ENCODE measurements at places on chromosomes 2 and 18.

- DNase-seq, result no peak
Observed at GRCh38 chr2:68865108-68865507, 6.1 kb downstream of the BMP10 start.

- no peak for DNase-seq
Observed at GRCh38 chr18:35876243-35876642, 96.2 kb upstream of the RMP24 start.

GRCh38 chr18:14085770-14086457 is 46.3 kb downstream of the ZNF519 start:
- DNase-seq, result no peak

- peak; percentile 16 for DNase-seq
Observed at GRCh38 chr18:58335223-58335622, 291.2 kb downstream of the NEDD4L start.

DNA sequence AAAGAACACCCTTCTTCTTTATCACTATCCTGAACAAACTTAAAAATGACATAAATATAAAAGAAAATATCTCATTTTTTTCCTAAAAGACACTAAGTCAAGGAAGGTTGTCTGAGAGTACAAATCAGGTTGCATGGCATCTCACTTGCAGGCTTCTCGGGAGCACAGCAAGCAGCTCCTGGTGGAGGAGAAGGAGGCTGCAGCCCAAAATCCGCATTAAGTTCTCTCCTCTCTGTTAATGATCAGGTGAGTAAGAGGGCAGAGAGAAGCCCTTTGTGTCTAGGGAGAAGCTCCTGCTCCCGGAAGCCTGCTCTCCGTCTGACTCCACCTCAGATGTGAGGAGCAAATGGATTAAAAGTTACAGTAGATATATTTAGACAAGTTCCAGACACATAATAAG is 35.0 kb upstream of the DOK6 start:
- no peak for DNase-seq

DNA sequence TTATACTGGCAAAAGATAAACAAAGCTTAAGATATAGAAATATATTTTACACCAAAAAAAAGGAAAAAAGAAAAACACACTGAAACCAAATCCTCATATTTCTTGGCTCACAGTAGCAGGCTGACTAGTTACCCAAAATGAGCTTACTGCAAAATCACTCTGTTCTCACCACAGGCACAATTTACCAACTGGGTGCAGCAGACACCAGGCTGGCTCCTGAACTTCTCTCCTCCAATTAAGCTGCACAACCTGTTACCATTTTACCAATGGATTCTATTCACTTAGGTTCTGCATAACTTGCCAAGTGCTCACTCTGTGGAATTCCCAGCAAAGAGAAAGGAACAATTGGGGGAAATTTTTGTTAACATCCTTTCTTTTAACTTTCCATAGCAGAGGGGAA is 679.3 kb downstream of the ZEB2 start:
- DNase-seq, result no peak

DNA sequence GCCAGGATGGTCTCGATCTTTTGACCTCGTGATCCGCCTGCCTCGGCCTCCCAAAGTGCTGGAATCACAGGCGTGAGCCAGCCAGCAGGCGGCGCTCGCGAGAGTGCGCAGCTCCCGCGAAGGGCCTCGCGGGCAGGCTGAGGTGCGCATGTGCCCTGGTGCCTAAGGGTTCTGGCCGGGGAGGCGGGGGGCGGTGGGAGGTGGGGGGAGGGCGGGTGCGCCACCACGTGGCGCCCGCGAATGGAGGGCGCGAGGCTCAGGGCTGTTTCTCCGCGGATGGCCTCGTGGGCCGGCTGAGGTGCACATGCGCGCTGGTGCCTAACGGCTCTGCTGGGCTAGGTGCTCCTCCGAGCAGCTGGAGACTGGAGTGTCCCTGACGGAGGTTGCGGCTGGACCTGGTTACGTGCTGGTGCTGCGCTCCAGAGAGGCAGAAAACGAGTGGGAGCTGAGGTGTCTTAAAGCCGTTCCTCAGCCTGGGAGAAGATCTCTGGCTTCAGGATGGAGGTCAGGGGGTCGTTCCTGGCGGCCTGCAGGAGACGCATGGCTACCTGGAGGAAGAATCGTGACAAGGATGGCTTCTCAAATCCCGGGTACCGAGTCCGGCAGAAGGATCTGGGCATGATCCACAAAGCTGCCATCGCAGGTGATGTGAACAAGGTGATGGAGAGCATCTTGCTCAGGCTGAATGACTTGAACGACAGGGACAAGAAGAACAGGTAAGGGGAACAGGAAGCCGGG is at the start of gene ANKRD62:
ANKRD62 (plus strand) TSS at position 324 of the 738 bp plus-strand sequence; CDS start at position 499, 175 bp downstream.
- no peak for DNase-seq

DNA sequence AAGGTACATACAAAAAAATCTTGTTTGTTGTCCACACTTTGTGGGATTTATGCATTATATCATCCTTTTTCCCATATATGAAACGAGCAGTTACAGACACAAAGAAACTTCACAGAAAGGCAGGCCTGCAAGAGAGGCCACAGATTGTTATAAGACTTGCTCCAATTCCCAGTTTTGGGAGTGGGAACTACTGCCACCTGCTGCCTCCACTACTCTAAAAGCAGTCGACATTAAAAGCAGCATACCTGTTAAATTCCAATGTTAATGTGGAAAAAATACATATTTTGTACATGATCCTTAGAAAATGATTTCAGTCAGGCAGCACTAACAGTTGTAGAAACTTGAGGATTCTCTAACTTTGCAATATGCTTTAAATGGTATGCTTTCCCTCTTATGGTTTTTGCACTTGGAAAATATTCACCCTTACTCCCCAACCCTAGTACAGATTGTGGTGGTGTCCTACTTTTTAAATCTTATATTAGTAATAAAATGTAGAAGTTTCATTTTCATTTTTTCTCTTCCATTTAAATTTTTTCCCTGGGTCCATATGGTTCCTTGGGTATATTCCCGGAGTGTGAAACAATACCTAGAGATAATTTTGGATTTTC is 37.9 kb downstream of the SLC38A11 start:
- DNase-seq, result no peak
